ENCODE measurements at places on chromosomes 5 and 9. TPM values are rescaled to one million over a fixed set of nuclear protein-coding genes. Genes with fewer than 3 reads are reported as not detected.
A peak's percentile ranks its signal among the peaks of the same experiment; 100 is the strongest.

DNA sequence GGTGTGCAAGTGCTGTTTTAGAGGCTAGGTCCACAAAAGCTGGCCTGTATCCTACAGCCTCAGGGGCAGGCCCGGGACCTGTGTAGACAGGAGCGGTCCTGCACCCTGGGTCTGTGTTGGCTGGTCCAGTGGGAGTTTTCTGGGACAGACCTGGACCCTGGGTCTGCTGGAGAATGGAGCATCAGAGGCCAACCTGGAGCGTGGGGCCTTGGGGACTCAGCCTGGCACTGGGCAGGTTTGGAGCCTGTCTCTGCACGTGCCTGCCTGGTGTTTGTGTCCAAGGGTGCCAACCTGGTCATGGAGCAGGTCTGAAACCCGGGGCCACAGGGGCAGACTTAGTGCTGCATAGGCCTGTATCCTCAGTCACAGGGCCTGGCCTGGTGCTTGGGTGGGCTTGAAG, 45.8 kb downstream of the SRFBP1 start:
- no peak for DNase-seq

- DNase-seq: no peak
These were observed 332.8 kb upstream of the KLF9 start for GRCh38 chr9:70747261-70747718.

- no peak for DNase-seq
These were observed 1188.9 kb upstream of the C9orf72 start for GRCh38 chr9:28762167-28762566.

GRCh38 chr9:19988281-19988680, 199.4 kb upstream of the SLC24A2 start:
- DNase-seq: no peak

DNA sequence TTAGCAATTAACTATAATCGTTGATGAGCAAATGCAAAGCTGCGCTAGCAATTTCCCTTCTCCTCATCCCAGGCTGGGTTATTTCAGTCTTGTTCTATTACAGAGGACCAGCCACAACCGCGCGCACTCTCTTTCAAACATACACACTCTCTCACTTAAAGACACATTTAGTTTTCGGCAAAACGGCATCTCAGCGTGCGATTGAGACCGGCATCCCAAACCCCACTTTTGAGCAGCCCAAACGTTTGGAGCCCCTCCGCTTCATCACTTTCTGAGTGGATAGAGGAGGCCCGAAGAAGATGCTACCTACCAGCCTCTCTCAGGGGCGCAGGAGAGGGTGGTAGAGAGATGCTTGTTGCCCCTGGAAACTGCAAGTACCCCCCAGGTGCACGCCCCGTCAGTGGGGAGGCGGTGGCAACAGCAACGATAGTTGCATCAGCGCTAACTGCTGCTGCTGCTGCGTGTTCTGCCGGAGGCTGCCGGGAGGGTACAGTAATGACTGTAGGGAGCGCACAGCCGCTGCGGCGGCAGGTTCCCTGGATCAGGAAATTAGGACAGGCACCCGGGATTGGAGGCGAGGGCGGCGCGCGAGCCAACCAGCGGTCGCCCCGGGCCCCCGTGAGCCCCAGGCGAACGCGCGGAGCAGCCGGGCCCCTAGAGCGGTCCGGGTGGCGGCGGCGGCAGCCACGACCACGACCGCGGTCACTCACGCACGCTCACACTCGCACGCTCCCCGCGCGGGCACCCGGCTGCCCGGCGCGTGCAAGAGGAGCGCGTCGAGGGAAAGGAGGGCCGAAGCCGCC, 467 bp upstream of the VLDLR start:
- DNase-seq: peak; percentile 70

DNA sequence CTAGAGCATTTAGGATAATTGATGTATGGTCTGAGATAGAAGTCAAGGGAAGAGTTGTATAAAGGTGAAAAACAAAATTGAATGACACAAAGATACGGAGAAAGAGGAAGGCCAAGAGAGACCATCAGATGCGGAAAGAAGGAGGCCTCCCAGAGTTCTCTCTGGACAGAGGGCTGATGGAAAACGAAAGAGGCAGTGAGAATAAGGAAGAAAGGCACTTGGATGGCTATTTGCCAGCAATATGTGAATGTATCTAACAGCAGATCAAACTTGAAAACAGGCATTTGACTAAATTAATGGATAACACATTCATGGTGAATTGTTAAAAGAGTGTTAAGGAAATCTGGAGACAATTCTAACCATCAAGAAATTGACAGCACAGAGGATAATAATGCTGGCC, 2.4 kb upstream of the DOCK8 start:
- DNase-seq: no peak

- DNase-seq: no peak
These were observed 8.5 kb upstream of the MAML1 start for GRCh38 chr5:179724163-179724562.

DNA sequence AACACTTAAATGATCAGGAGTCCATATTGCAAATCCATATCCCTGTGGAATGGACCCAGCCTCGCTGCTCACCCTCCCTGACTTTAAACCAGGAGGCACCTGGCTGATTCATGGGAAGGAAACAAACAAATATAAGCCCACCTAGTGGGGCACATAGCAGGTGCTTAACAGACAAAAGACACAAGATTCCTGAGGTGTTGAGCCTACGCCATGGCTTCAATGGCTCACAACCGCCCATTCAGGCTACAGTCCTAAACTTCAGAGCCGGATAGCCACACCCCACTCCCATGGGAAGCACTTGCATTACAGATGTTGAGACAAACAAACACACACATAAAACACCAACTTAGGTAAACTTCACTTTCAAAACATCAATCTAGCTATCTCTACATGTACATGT, 359.9 kb downstream of the ICE1 start:
- DNase-seq: no peak

GRCh38 chr9:8719833-8720486, 920.4 kb upstream of the DMAC1 start:
- DNase-seq: no peak

GRCh38 chr9:35029241-35029640, 39.7 kb downstream of the DNAJB5 start:
- DNase-seq: no peak

DNA sequence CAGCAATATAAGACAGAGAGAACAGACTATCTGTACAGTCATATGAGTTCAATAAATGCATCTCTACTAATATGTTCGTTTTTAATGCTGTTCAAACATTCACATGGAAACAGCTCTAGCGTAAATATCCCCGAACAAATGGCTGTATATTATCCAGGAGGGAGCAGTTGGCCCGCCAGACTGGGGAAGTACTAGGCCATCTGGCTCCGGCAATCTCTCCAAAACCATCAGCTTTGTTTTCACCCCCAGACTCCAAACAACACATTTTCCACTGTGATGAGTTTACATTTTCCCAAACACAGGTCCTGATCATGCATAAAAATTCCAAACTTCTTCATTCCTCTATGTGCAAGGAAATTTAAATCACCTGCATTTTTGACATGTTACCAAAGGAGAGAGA, 8.7 kb downstream of the EBF1 start:
- no peak for DNase-seq

GRCh38 chr5:34608859-34609648, 47.1 kb upstream of the RAI14 start:
- DNase-seq: peak; percentile 27

- DNase-seq: peak; percentile 45
These were observed 87.8 kb downstream of the RXRA start for GRCh38 chr9:134413890-134414623.

DNA sequence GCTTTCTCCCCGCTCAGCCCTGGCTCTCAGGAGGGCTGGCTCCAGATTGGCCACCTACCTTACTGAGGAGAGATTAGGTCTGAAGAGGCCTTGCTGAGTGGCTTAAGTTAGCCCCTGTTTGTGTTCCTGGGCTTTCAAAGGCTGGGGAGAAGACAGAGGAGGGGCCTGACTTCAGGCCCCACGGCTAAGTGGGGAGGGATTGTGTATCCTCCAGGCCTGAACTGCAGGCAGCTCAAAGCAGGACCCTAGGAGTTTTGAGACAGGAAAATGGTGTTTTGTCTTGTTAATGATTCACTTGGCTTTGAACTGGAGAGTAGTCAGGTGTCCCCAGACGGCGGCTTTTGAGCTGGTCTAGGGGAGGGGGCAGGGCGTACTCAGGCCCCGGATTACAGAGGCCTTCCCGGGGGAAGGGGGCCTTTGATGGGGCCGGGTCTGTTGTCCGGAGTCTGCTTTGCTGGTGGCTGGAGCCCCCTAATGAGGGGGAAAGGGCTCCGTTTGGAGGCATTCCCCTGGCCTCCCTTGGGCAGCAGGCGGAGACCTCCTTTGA, 162.0 kb upstream of the SMIM23 start:
- DNase-seq: peak; percentile 60

GRCh38 chr9:2163231-2163885, 148.2 kb downstream of the SMARCA2 start:
- no peak for DNase-seq

DNA sequence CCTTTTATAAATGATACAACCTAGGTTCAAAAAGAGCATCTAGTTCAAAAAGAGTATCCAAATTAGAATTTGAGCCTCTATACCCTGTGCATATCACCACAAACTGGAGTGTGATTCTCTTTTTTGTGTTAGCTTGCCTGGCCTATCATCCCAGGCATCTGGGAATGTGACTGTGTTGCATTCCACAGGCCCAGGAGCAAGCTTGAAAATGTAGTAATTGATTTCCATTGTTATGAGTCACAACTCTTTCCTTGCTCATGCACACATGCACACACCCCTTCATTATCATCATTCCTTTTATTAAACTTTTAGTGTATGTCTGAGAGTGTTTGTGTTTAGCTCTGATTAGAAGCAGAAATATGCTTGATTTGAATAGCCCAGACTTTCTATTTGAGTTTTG, 75.2 kb downstream of the FCHO2 start:
- no peak for DNase-seq

- DNase-seq: no peak
These were observed 60.5 kb downstream of the SYK start for GRCh38 chr9:90861826-90862740.

DNA sequence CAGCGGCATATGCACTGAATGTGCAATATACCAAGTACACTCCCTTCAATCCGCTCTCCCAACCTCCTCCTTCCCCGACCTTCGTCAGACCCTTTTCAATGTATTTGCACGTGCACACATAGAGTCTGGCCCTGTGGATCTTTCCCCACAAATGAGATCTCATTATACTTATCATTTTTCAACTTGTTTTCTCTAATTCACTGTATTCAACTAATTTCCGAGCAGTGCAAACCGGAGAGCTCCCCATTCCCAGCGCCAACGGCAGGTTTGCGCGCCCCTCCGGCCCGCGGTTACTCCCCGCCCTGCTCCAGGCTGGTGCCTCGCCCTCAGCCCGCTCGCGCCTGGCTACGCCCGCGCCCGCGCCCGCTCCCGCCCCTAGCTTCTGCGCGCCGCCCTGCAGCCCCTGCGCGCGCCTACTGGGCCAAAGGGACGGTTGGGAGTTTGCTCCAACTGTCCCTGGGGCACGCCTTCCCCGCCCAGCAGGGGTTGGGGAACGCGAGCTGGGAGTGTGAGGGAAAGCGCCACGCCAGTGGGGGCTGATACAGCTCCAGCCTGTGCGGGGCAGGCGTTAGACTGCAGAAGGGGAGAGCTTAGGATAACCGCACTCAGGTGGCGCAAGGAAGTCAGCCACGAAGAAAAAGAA, 3.3 kb upstream of the CDC20B start:
- DNase-seq: no peak

DNA sequence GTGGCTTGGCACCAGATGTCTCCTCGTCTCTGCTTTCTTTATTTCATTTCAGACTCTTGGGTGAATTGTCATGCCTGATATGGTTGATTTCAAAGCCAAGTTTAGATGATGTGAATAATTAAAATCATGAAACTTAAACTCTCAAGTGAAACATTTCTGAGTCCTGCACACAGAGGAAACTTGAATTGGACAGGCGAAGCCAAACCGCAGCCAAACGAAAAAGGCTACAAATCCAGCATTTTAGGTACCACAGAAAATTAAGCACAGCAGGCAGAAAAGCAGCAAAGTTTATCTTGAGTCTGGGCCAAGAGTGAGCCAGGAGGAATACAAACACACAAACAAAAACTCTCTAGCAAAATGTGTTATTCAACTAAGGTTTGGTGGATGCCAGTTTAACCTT, 659.8 kb upstream of the KLF4 start:
- DNase-seq: no peak

- DNase-seq: no peak
These were observed 1571.7 kb upstream of the NUDT12 start for GRCh38 chr5:105134328-105134727.

DNA sequence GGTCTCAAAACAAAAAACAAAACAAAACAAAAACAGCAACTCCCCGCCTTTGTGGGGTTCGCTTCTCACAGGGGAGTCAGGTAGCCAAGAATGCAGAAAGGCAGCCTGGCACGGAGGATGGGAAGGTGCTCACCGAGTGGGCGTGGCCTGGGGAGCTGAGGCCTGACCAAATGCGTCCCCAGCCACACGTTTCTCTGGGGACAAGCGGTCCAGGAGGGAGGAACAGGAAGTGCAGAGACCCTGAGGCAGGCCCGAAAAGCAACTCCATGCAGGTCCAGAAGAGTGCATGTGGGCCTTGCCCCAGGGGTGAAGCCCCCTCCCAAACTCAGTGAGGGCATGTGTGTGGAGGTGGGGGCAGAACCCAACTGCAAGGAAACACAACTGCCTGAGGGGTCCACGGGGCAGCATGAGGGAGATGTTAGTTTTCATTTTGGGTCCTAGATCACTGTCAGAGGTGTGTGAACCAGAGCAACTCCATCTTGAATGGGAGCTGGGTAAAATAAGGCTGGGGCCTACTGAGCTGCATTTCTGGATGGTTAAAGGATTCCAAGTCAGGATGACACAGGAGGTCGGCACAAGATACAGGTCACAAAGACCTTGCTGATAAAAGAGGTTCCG, 2.6 kb upstream of the UAP1L1 start:
- DNase-seq: no peak

- DNase-seq: peak; percentile 28
These were observed 265.5 kb upstream of the ADAMTSL1 start for GRCh38 chr9:18208166-18209059.

- no peak for DNase-seq
These were observed 45.8 kb downstream of the WHRN start for GRCh38 chr9:114459464-114459863.

- no peak for DNase-seq
These were observed at the start of gene PAX5 for GRCh38 chr9:37033682-37034304. PAX5 (minus strand) TSS chr9:37034268; CDS start chr9:37034031, 237 bp downstream.

DNA sequence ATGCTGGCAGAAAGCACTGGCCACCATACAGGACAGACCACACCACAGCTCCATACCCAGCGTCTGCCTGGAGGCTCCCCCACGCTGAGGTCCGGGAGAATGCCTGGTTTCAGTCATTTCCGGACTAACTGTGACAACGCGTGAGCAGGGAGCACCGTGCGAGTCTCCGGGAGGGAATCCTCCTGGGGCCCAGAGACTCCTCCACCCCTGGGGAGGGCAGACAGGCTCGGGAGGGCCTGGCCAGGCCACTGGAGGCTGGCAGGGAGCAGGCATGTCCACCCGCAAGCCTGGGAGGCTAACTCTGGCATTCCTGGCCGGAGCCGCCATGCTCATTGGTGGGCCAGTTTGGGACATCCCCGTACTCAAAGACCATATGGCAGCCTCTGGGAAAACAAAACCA, 6.5 kb downstream of the BRD3OS start:
- no peak for DNase-seq

PCDHB13 gene
- polyA plus RNA-seq: 4.8 TPM

ADAMTS19 gene
- 1.4 TPM for polyA plus RNA-seq

OR1Q1 gene
- polyA plus RNA-seq: not detected

PCDHGA6 gene
- 4.2 TPM for polyA plus RNA-seq

RABGAP1 gene
- 58.5 TPM for polyA plus RNA-seq

MAPKAP1 gene
- polyA plus RNA-seq: 57.6 TPM

SPATA6L gene
- polyA plus RNA-seq: 8.0 TPM

HTR4 gene
- polyA plus RNA-seq: 1.1 TPM

UBE2QL1 gene
- polyA plus RNA-seq: 0.21 TPM

DBN1 gene
- 137 TPM for polyA plus RNA-seq

OTP gene
- not detected for polyA plus RNA-seq

RFESD gene
- 4.0 TPM for polyA plus RNA-seq

MAP1B gene
- 20.1 TPM for polyA plus RNA-seq

Data from right lung (tissue), 10 donors.